ENCODE measurements at places on chromosomes 7 and 10.

DNA sequence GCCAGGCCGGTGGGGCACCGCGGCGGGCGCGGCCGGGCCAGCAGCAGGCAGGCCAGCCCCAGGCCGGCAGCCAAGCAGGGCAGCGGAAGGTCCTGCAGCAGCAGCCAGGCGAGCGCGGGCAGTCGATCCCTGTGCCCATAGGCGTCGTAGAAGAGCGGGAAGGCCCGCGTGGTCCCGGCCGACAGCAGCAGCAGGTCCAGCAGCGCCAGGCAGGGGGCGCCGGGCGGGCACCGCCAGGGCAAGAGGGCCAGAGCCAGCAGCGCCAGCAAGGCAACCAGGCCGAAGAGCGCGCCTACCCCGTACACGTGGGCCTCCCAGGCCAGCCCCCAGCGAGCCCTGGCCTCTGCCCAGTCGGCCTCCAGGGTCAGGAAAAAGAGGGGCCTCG lies 8.4 kb upstream of the RBM28 start:
- no peak for DNase-seq

DNA sequence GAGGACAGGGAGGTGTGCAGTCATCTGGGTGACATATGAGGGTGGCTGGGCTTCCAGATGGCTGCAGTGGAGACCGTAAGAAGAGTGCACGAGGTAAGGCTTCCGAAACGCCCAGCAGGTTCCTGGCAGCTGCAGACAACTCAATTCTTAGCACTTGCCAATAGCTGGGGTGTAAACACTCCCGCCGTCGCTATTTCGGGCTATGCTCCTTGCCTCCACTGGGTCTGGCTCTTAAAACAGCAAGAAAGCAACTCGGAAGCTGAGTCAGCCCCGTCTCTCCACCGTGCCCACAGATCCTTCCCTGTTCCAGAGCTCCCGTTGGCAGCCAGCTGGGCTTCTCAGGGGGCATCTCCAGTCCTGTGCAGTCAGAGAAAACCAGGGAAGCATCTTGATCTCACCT lies 6.1 kb upstream of the PDGFA start:
- no peak for DNase-seq

GRCh38 chr10:89639326-89639725 lies 5.7 kb downstream of the PANK1 start:
- DNase-seq = no peak

- DNase-seq = no peak
Measured at GRCh38 chr10:77738496-77739158, 101.0 kb upstream of the KCNMA1 start.

Data from CD4-positive, alpha-beta T cell treated with Interleukin-4 for 4 hours (primary cell).